ENCODE measurements at places on chromosomes 12 and 14.

GRCh38 chr14:87635442-87635841, 357.5 kb downstream of the GALC start:
- DNase-seq: no peak

GRCh38 chr14:65239143-65239937, 137.0 kb upstream of the MAX start:
- no peak for DNase-seq

GRCh38 chr14:77364146-77364545, 12.7 kb downstream of the TMED8 start:
- no peak for DNase-seq

DNA sequence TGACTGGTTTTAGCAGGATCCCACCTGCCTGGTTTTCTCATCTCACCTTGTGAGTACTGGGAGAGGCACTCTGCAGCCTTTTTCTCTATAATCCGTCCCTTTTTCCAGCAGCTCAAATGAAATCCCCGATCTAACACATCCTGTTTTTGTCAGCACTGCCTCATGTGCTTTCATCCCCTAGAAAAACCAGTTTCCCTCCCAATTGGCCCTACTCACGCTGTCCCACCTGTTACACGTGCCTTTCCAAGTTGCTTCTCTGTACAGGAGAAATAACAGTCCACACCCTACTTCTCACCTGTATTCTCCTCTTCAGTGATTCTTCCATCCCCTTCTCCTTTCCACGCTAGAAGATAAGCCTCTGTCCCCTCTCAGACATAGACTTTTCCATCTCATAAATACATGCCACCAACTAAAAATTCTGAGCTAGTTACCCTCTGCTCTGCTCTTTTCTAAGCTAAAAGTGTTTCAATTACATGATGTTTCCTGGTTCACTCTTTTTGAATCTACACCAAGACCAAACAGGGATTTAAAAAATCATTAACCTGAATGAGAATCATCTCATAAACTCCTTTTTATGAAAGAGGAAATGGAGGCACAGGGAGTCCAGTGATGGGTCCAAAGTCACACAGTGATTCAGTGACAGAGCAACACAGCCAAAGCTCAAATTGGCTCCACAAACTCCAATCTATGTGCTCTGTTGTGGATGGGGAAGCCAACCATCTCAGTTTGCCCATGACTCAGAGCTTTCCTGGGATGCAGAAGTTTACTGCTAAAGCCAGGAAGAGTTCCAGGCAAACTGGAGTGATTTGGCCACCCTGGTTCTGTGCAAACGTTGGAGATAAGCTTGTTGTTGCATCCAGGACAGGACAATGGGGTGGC, 240.0 kb upstream of the TMEM132C start:
- DNase-seq: no peak

DNA sequence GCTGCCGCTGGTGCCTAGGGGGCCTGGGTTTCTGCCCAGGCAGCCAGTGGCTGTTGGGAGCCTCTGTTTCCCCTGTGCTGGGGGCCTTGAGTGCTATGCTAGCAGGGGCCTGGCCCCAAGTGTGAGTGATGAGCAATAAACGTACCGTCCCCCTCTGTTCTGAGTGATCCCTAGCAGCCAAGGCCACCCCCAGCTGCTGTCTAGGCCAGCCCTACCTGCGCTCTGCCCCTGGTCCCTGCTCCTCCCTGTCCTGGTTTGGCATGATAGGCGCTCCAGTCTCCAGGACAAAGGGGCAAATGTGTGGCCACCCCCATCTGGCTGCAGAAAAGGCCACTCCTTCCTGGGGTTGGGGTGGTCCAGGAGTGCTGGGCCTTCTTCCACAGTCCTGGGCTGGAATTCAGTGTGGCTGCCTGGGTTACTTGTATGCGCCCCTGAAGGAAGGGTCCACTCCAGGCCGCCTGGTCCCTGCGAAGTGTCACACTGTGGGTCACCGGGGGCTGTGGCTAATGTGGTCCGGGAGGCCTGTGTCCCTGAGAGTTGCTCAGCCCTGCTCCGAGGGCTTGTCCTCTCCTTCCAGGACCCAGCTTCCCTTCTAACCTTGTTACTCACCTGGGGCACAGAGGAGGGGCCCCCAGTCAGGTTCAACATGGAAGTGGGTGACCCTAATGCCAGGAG, 7.0 kb downstream of the TRMT61A start:
- no peak for DNase-seq

DNA sequence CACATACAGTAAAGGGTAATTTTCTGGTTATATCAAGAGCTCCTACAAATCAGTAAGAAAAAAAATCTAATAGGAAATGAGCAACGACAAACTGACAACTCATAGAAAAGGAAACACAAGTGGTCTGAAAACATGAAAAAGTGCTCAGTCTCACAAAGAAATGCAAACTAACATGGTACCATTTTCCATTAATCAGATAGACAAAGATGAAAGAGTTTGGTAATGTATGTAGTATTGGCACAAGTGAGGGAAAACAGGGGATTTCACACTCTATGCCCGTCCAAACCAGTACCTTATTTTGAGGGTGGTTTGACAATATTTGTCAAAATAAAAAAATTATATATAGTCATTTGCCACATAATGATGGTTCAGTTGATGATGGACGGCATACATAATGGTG, 13.2 kb downstream of the PTPN11 start:
- DNase-seq: no peak

GRCh38 chr12:69851976-69852375, 26.9 kb downstream of the MYRFL start:
- no peak for DNase-seq

GRCh38 chr12:2745655-2746054, 49.1 kb upstream of the FKBP4 start:
- DNase-seq: no peak

DNA sequence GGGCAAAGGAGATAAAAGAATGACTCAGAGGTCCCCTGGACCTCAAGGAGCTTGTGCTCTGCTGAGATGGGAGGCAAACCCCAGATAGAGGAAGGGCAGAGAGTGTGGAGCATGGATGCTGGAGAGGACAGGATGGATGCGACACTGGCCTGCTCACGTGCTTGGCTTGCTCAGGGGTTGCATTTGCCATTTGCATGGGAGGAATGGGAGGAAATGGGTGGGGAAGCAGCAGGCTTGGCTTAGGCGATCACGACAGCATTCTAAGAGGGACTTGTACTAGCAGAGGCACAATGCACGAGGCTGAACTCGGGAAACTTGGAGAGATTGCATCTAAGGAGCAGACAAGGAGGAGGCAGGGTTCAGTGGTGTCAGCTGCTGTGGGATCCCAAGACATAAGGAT, 19.8 kb downstream of the CD9 start:
- no peak for DNase-seq

DNA sequence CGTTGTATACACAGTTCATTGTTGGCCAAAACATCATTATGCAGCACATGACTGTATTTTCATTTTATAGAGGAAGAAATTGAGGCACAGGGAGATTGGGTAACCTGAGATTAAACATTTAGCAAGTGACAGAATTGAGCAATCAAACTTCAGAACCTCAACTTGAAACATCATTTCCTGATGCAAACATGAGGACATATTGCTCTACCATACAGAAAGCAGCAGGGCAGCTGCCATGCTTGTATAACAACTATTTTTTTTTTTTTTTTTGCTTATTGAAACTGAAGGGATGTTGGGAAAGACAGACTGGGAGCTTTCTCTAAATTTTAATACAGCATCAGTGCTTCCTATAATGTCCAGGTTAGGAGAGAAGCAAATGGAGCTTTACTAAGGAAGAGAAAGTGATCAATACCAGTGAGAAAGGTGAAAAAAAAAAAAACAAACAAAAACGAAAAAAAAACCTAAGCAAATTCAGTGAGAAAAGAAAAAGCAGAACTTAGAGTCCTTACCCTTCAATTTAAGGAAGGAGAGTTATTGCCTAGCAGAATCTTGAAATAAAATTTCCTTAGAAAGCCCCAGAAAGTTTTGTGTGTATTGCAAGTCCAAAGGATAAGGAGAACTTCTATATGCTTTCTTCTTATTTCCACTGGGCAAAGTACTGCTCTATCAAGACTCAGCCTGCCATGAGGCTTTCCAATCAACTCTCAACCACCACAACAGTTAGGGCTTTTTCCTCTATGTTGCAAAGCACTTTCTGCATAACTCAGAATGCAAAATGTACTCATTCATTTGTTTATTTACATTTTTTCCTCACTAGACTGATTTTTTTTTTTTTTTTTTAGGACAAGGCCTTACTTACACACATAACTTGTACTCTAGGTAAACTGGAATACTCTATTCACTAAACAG, 21.6 kb downstream of the BTG1 start:
- no peak for DNase-seq

DNA sequence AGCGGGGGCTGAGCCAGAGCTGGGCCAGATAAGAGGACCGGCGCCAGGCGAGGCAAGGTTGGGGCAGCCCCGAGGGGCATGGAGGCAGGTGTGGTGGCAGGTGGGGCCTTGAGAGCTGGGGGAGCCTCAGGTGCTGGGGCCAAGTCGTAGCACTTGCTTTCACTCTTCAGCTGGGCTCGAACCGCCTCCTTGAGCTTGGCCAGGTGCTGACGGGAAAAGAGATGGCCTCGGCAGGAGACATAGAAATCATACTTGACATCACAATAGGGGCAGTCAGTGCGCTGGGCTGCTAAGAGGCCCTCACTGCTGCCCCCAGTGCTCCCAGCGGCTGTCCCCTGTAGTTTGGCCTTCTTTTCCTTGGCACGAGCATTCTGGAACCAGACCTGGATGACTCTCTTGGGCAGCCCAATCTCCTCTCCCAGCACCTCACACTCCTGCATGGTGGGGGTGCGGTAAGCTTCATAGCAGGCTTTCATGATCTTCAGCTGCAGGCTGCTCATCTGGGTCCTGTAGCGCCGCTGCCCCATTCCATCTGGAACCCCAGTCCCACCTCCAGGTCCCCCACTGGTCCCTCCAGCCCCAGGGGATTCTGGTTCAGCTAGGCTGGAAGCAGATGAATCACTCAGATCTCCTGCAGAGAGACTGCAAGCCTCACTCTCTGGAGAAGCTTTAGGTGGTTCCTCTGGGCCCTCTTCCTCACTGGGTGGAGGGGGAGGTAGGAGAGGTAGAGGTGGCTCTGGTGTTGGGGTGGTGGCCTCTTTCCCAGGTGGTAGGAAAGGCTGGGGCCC, 28.1 kb downstream of the ZFHX2 start:
- DNase-seq: no peak

- no peak for DNase-seq
Measured at GRCh38 chr12:69684466-69684865, 14.6 kb downstream of the BEST3 start.

- DNase-seq: no peak
Measured at GRCh38 chr12:6093764-6094163, 30.7 kb downstream of the VWF start.

GRCh38 chr12:18837025-18837424, 99.1 kb downstream of the CAPZA3 start:
- DNase-seq: no peak

DNA sequence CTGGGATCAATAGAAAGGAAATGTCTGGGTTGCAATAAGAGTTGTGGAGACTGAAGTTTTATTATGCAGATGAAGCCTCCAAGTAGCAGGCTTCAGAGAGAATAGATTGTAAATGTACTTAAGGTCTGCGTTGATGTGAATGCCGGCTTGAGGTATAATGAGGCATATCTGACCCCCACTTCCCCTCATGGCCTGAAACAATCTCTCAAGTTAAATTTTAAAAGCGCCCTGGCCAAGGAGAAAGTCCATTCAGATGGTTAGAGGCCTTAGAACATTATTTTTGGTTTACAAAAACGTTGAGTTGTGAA, 28.3 kb upstream of the HIGD1C start:
- no peak for DNase-seq

- no peak for DNase-seq
Measured at GRCh38 chr12:108583991-108584390, 13.9 kb downstream of the TMEM119 start.

DNA sequence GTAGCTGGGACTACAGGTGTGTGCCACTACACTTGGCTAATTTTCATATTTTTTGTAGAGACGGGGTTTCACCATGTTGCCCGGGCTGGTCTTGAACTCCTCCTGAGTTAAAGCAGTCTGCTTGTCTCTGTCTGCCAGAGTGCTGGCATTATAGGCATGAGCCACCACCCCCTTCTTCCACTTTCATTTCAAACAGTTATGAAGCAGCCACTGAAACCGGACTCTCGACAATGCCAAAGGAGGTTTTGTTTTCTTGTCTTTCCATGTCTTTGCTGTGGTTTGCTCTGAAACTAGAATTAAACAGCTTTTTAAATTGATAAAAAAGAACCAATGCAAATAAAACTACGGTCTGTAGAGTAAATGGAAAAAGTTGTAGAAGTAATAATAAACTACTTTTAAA, 30.4 kb downstream of the RAP1B start:
- DNase-seq: peak; percentile 19

DNA sequence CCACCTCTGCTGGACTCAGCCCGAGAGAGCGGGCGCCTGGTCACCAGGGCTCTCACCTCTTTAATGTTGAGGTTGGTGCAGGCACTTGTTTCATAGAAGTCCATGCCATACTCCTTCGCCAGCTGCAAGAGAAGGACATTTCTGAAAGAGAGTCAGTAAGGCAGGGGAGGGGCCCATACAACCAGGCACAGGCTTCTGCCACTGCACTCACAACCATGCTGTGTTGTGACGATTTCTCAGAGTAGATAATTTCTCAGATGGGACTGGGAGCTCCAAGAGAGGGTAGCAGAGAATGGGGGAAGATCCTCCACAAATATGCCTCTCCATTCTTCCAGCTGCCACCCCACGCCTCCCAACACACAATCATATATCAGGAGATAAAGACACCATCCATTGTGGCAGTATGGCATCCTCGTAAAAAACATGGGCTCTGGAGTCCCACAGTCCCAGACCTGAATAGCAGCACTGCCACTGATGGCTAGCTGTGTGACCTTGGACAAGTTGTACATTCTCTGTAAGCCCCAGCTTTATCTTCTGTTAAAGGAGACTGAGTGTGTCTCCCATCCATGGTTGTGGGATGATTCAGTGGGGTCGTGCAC, 6.2 kb upstream of the GPX2 start:
- DNase-seq: no peak

GRCh38 chr14:74980731-74981461, 21.8 kb upstream of the EIF2B2 start:
- DNase-seq: no peak

DNA sequence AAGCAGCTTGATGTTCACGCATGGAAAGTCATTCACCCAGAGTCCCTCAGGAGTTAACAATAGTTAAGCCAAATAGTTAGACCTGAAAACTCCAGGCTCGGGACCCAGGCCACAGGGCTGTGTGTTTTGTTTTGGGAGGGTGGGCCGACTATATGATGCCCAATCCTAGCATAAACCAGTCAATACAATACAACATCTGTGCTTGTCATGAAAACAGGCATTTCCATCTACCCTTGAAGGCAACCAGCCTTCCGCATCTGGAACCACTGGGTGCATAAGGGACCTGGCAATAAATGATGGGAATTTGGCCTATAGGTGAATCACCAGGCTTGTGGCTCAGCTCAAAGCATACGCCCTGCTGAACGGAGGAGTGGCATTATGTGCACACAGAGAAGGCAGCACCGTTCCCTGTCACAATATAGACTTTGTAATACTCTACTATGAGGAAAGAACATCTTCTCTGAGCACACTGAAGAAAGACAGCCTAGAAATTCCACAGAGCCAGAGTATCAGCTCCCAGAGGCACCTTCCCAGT, 91.0 kb upstream of the FOXN3 start:
- DNase-seq: no peak

GRCh38 chr12:99450036-99450630, 197.4 kb upstream of the GARIN6 start:
- no peak for DNase-seq
